Activated CD4-positive, alpha-beta memory T cell treated with anti-CD3 and anti-CD28 coated beads for 36 hours (primary cell): ENCODE measurements at places on chromosomes 7 and 10.
A peak's percentile ranks its signal among the peaks of the same experiment; 100 is the strongest.

DNA sequence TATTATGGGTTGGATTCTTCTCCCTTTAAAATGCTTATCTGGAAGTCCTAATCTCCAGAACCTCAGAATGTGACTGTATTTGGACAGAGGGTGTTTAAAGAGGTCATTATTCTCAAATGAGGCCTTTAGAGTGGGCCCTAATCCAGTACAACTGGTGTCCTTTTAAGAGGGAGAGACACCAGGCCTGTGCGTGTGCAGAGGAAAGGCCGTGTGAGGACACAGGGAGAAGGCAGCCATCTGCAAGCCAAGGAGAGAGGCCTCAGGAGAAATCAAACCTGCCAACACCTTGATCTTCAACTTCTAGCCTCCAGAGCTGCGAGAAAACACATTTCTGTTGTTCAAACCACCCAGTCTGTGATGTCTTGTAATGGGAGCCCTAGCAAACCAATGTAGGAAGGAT lies 235.4 kb upstream of the MYO3A start:
- no peak for DNase-seq

- no peak for DNase-seq
These were observed 272.6 kb upstream of the NPSR1 start for GRCh38 chr7:34385384-34385783.

DNA sequence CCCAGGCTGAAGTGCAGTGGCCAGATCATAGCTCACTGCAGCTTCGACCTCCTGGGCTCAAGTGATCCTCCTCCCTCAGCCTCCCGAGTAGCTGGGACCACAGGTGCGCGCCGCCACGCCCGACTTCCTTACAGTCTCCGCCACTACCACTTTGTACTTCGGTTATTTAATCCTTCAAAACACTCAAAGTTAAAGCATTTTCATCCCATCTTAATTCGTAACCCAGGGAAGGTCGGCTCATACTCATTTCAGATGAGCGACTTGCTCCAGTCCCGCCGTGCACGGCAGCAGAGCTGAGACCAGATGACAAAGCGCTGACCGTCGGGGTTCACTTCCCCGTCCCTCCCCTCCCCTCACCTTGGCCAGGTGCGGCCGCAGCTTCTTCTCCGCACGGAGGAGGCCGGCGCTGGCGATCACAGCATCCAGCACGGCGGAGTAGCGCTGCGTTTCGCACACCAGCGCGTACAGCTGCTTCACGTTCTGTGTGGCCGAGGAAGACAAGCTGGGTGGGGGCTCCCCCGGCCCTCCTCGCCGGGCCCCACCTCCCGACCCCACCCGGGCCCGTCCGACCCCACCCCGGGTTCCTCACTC lies 457 bp downstream of the NSUN5 start:
- no peak for DNase-seq

GRCh38 chr10:47165711-47166404 lies 134.1 kb upstream of the GDF10 start:
- DNase-seq = peak; percentile 58

DNA sequence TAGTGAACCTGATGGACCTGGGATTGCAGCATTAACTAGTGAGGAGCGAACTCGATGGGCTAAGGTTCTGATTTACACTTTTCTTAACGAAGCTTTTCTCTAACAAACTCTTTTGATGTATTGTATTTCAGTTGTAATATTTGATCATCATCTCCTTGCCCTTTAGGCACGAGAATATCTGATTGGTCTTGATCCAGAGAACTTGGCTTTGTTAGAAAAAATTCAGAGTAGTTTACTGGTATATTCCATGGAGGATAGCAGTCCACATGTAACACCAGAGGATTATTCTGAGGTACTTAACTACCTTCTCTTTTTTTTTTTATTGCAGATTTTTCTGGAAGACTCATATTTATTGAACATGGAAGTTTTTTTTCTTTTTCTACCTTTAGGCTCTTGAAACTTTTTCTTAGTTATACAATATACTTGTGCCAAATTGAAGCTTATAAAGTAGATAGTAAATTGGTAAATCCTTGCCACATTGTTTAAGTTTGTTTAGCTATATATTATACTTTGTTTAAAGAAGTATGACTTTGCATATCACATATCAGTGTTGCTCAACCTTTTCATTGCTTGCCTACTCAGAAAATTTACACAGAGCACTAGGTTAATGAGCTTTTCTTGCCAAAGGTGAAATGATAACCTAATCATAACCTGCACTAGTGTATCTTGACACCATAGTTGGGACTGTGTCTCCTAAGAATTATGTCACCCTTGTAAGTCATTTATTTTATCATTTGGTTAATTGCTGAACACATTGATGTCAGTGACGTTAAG lies 30.4 kb downstream of the CROT start:
- DNase-seq = no peak
